ENCODE measurements at places on chromosomes 5 and 9.

GRCh38 chr9:104456831-104457230 lies 47.2 kb upstream of the OR13F1 start:
- DNase-seq, result no peak
- no peaks in the 10 kb centered on the region for H3K4me1 ChIP-seq
- H3K36me3 ChIP-seq, result no peaks in the 10 kb centered on the region

- no peaks in the 10 kb centered on the region for H3K36me3 ChIP-seq
- no peaks in the 10 kb centered on the region for H3K4me1 ChIP-seq
- no peak overlapping the region for H3K4me3 ChIP-seq
- no peak for DNase-seq
- H3K27me3 ChIP-seq, result no peaks in the 10 kb centered on the region
These were observed 28.7 kb upstream of the PDE4D start for GRCh38 chr5:59922220-59922619.

GRCh38 chr9:133181561-133181960 lies 17.8 kb upstream of the GBGT1 start:
- H3K4me3 ChIP-seq, result no peak overlapping the region
- peaks cover 14% of the 10 kb centered on the region for H3K27me3 ChIP-seq
- H3K27ac ChIP-seq, result no peak overlapping the region
- no peaks in the 10 kb centered on the region for H3K36me3 ChIP-seq
- DNase-seq, result no peak

DNA sequence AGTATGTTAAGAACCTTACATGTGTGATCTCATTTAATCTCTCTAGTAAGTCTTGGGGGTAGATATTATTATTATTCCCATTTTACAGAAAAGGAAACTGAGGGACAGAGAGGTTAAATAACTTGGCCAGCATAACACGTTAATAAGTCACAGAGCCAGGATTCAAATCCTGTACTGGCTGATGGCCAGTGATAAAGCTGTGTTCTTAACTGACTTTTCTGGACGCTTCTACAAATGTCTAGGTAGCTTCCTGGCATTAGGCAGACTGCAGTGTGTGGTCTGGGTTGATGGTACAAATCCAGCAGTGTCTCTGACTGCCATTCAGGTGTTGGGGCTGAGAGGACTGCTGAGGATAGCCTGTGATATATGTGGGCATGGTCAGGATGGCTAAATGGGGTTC lies 125.8 kb upstream of the CXCL14 start:
- H3K27ac ChIP-seq, result no peak overlapping the region
- no peaks in the 10 kb centered on the region for H3K36me3 ChIP-seq
- no peak for DNase-seq
- H3K4me1 ChIP-seq, result no peaks in the 10 kb centered on the region
- peaks cover 15% of the 10 kb centered on the region for H3K27me3 ChIP-seq

DNA sequence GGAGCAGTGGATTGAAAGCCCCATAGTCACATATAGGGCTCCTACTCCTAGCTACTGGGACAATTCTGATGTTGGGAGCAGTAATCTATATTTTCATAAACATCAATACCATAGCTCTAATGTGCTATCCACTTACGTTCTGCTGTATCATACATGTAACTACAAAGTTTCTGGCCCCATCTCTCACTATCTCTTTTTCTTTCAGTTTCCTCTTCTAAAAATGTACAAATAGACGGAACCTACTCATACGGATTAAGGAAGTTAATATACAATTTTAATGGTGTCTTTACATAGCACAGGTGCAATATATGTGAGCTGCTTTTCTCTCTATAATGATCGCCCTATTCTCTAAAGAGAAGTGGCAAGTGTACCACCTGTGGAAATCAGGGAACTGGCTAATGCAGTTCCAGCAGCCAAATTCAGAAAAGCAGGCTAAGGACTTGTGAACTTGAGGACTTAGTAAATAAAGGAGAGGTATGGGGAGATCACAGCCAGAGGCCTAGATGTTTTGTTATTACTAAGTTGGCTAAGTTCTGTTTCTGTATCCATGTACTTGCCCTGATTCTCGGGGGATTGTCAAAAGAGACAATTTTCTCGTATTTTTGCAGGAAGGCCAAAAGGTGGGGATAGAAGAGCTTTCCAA lies 1021.9 kb downstream of the CDH12 start:
- no peaks in the 10 kb centered on the region for H3K27me3 ChIP-seq
- no peaks in the 10 kb centered on the region for H3K36me3 ChIP-seq
- no peaks in the 10 kb centered on the region for H3K4me1 ChIP-seq

GRCh38 chr9:106487266-106487665 lies 375.7 kb upstream of the ZNF462 start:
- no peak for DNase-seq
- H3K27ac ChIP-seq, result no peak overlapping the region
- H3K36me3 ChIP-seq, result no peaks in the 10 kb centered on the region
- no peak overlapping the region for H3K4me3 ChIP-seq
- H3K27me3 ChIP-seq, result no peaks in the 10 kb centered on the region

- H3K4me1 ChIP-seq, result peaks cover 39% of the 10 kb centered on the region
- H3K36me3 ChIP-seq, result peaks cover 4% of the 10 kb centered on the region
- H3K27ac ChIP-seq, result no peak overlapping the region
These were observed 15.5 kb upstream of the CTSL start for GRCh38 chr9:87710443-87710842.

DNA sequence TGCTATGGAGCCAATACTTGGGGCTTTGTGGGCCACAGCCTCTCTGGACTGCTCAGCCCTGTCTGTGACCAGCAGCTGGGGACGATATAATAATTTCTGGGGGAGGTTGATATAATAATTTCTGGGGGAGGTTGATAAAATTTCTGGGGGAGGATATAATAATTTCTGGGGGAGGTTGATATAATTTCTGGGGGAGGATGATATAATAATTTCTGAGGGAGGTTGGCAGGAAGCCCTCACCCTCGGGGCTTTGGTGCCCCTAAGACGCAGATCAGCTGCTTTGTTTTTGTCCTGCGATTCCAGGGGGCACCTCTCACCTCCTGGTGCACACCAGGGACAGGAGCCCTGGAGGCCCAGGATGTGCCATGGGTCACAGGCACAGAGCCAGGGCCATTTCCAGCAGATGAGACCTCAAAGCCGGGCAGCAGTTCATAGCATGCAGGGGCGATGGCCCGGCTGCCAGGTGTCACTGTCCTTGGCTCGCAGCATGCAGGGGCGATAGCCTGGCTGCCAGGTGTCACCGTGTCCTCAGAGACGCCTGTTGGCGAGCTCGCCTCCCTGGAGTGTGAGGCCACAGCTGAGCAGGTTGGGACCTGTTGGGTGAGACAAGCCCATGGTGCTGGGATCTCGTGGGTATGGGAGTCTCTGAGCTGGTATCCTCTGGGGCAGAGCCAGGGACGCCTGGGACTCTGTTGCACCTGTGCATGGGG lies 3.8 kb upstream of the TOR4A start:
- H3K27ac ChIP-seq, result no peak overlapping the region
- H3K4me1 ChIP-seq, result peaks cover 18% of the 10 kb centered on the region
- H3K27me3 ChIP-seq, result no peaks in the 10 kb centered on the region
- DNase-seq, result no peak
- peaks cover 28% of the 10 kb centered on the region for H3K36me3 ChIP-seq

- no peak overlapping the region for H3K4me3 ChIP-seq
- no peak for DNase-seq
- H3K27me3 ChIP-seq, result no peaks in the 10 kb centered on the region
- no peaks in the 10 kb centered on the region for H3K36me3 ChIP-seq
- H3K27ac ChIP-seq, result no peak overlapping the region
- no peaks in the 10 kb centered on the region for H3K4me1 ChIP-seq
These were observed 82.0 kb downstream of the ZNF622 start for GRCh38 chr5:16383544-16384052.

- no peaks in the 10 kb centered on the region for H3K27me3 ChIP-seq
- no peaks in the 10 kb centered on the region for H3K36me3 ChIP-seq
- no peak for DNase-seq
- H3K4me3 ChIP-seq, result no peak overlapping the region
These were observed 756.4 kb upstream of the DMAC1 start for GRCh38 chr9:8555762-8556500.

DNA sequence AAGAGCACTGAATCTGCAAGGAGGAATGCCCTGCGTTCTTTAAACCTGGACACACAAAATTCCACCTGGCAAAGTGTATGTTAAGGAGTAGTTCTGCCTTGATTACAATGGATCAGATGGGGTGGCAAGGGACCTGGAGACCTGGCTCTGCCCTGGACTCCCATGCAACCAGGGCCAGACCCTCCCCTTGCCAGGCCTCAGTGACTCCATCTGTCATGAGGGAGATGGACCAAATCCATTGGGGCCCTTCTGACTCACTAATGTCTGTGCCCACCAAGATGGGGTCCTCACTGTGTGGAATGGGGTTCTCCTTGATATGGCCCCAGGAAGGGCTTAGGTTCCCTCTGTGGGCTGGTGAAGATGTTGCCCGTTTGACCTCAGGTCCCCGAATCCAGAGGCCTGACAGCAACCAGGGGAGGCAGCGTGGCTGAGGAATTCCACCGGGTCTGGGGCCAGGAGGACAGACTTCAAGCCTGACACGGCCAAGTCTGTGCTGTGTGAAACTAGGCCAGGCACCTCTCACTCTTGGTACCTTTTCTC lies 100.3 kb downstream of the PAX5 start:
- no peak overlapping the region for H3K27ac ChIP-seq
- no peak for DNase-seq
- no peaks in the 10 kb centered on the region for H3K27me3 ChIP-seq
- no peaks in the 10 kb centered on the region for H3K36me3 ChIP-seq
- H3K4me1 ChIP-seq, result no peaks in the 10 kb centered on the region
- no peak overlapping the region for H3K4me3 ChIP-seq

DNA sequence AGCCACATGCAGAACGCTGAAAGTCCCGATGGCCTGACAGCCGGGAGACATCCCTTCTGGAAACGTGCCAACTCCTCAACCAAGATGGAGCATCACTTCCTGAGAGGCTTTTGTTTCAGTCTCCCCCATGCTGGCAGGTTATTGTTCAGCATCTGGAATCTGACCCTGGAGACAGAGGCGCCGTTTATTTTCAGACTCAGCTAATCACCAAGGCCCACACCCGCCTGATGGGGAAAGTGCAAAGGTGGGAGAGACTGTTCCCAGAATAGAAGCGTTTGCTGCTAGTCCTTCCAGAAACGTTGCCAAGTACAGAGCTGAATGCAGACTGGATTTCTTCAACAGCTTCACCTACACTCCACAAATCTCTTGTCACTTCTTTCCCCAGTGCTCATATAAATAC lies 41.8 kb upstream of the S1PR3 start:
- H3K4me1 ChIP-seq, result 0 out of 2 replicates have a peak, but pooled peaks cover 6% of the 10 kb centered on the region
- no peak overlapping the region for H3K27ac ChIP-seq

DNA sequence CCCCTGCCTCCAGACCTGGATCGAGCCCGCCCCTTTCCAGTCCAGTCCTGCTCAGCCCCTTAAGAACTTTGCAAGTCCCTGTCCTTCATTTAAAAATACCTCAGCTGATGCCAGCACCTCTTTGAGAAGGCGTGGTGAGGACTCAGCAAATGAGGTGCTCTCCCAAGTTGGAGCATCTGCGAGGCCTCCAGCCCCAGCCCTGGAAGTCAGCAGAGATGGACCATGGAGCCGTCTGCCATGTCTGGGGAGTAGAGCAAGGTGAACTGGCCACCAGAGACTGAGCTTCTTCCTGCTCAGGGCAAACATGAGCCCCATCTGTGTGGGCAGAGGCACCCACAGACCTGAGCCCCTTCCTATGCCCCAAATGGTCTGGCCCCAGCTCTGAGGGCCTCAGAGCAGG lies 71.5 kb downstream of the UBE2QL1 start:
- H3K27ac ChIP-seq, result no peak overlapping the region
- no peak for DNase-seq
- no peaks in the 10 kb centered on the region for H3K4me1 ChIP-seq
- H3K36me3 ChIP-seq, result no peaks in the 10 kb centered on the region
- peaks cover 7% of the 10 kb centered on the region for H3K27me3 ChIP-seq

GRCh38 chr5:155089643-155090042 lies 76.1 kb downstream of the KIF4B start:
- no peak overlapping the region for H3K27ac ChIP-seq
- H3K27me3 ChIP-seq, result no peaks in the 10 kb centered on the region
- no peak overlapping the region for H3K4me3 ChIP-seq
- DNase-seq, result no peak

- no peaks in the 10 kb centered on the region for H3K4me1 ChIP-seq
- no peaks in the 10 kb centered on the region for H3K36me3 ChIP-seq
- no peak overlapping the region for H3K4me3 ChIP-seq
These were observed 630.2 kb upstream of the DMAC1 start for GRCh38 chr9:8429768-8430167.

DNA sequence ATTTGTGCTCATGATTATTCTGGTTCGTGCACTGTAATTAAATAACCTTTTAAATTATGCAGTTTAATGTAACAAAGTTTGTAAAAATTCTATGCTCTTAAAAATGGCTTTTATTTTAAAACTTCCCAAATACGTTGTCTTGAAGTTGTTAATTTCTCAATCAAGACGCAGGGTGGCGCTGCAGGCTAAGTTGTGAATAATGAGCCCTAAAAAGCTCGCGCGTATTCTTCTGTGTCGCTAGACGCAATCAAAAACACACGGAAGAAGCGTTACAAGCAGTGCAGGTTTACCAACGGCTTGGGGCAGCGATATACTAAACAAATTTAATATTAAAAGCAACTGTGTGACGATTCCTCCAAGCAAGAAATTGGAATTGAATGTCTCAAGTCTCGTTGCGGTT lies at the start of gene PCDHB4:
PCDHB4 (plus strand) TSS at position 256 of the 400 bp plus-strand sequence. CDS start 181 bp downstream, outside the sequence.
- peak; percentile 5 for DNase-seq
- H3K36me3 ChIP-seq, result no peaks in the 10 kb centered on the region
- no peak within 1 kb of the TSS for H3K4me3 ChIP-seq

DNA sequence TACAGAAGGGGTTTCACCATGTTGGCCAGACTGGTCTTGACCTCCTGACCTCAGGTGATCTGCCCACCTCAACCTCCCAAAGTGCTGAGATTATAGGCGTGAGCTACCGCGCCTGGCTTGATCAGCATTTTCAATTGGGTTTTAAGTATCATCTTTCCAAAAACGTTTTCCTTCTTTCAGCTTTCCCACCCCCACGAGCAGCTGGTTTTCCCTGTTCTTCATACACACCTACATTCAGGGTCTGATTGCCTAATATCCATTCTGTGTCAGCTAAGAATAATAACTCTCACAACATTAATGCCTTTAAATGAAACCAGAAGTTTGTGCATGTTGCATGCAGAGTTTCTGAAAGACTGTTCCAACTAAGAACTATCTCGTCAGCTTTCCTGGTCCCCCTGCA lies 38.3 kb downstream of the RFK start:
- 0 out of 2 replicates have a peak, but pooled peaks cover 5% of the 10 kb centered on the region for H3K4me1 ChIP-seq
- H3K27me3 ChIP-seq, result no peaks in the 10 kb centered on the region

DNA sequence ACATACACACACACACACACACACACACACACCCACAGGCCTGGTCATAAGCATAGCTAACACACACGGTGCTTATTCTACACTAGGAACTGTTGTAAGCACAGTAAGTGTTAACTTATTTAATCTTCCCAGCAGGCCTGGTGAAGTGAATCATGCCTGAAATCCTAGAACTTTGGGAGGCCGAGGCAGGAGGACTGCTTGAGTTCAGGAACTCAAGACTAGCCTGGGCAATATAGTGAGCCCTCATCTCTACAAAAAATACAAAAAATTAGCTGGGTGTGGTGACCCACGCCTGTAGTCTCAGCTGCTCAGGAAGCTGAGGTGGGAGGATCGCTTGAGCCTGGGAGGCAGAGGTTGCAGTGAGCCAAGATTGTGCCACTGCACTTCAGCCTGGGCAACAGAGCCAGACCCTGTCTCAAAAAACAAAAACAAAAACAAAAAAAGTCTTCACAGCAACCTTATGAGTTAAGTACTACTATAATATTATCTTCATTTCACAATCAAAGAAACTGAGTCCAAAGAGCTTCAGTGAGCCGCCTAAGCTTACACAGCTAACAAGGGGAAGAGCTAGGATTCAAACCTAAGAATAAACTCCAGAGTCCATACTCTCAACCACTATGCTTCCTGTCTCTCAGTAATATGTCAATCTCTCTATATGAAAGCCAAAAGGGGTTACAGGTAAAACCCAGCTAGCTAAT lies 2.3 kb downstream of the MEGF9 start:
- peaks cover 77% of the 10 kb centered on the region for H3K4me1 ChIP-seq
- H3K27me3 ChIP-seq, result no peaks in the 10 kb centered on the region
- H3K27ac ChIP-seq, result peak overlapping the region; percentile 64

Data from HepG2 (cell line).